ENCODE measurements at places on chromosomes 6 and 20. TPM values are rescaled to one million over a fixed set of nuclear protein-coding genes. Genes with fewer than 3 reads are reported as not detected.

GRCh38 chr20:37877832-37878772 lies 24.8 kb upstream of the VSTM2L start:
- no peak for DNase-seq

DNA sequence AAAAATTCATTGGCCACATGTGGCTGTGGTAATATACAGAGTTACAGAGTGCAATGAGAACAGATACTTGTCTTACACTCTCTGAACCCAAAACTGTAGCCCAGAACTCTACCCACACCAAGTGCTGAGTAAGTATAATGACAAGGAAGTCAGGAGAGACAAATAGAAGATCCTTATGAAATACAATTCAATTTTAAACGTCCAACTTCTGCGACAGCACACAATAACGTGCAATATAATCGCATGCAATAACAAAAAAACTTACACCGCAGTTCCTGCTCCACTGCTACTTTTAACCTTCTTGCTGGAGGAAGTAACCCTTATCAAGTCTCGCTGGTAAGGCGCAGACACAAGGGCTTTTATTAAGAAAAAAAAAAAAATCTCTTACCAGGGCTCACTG lies 881 bp downstream of the SFT2D1 start:
- DNase-seq = no peak

GRCh38 chr6:28695715-28696114 lies 170.0 kb downstream of the GPX5 start:
- no peak for DNase-seq

DNA sequence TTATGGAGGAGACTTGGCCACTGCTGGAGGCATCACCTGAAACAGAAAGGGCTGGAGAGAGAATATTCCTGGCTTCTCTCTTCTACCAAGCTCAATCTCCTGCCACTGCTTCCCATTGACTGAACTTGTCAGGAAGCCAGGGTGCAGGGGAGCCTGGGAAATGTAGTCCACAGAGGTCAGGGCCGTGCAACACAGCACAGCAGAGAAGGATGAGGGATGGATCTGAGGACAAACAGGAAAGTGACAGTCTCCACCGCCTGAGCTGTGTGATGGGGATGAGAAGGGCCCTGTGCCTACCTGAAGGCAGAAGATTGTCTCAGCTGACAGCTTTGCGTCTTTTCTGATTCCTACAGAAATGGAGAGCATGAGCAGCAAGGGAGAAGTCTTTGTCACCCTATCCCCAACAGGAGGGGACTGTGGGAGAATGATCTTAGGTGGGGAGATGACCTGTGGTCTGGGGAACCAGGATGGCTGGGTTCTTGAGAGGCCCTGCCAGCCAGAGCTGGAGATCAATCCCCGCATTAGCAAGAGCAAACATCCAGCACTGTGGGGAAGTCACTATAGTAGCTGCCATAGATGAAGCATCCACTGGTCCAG lies 114.2 kb downstream of the SNX5 start:
- peak; percentile 79 for DNase-seq

DNA sequence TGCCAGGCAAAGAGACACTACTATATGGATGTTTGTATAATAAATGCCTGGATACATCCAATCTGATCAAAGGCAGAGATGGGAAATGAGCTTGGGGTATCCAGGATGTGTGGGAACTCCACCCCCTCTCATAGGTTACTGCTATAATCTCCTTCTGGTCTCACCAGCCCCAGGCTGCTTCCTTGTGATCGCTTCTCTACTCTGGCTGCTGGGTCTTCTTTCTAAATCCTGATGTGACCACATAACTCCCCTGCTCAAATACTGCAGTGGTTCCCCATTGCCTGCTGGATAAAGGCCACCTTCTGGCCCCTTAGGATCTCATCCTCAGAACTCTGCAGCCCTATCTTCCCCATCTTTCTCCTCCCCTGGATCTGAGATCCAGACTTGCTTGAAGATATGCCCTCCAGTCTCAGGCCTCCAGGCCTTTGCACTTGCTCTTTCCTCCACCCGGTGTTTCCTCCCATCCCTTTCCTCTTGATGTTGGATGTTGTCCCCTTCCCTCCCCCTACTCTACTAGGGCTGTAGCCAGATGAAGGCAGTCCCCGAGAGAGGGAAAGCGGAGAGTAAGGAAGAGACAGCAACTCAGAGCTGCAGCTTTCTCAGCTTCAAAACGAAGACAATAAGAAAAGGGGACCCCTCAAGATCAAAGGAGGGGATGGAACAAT lies 828 bp upstream of the XKR7 start:
- DNase-seq = no peak

DNA sequence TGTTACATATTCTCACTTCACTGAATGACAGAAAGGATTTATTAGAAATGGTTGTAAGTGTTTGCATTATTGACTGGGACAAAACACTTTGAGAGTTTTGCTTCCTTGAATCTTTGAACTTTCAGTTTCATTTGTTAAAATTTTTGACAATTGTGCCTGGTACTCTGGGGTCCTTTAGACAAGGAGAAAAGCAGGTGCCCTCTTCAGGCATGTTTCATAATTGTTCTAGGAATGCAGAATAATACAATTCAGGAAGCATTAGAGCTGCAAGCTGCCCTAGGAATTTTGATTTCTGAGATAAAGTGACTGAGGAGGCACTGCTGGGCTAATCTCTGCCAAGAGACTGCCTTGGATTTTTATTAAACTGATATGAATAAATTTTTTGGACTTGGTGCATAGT lies 49.7 kb downstream of the TOP1 start:
- DNase-seq = no peak

DNA sequence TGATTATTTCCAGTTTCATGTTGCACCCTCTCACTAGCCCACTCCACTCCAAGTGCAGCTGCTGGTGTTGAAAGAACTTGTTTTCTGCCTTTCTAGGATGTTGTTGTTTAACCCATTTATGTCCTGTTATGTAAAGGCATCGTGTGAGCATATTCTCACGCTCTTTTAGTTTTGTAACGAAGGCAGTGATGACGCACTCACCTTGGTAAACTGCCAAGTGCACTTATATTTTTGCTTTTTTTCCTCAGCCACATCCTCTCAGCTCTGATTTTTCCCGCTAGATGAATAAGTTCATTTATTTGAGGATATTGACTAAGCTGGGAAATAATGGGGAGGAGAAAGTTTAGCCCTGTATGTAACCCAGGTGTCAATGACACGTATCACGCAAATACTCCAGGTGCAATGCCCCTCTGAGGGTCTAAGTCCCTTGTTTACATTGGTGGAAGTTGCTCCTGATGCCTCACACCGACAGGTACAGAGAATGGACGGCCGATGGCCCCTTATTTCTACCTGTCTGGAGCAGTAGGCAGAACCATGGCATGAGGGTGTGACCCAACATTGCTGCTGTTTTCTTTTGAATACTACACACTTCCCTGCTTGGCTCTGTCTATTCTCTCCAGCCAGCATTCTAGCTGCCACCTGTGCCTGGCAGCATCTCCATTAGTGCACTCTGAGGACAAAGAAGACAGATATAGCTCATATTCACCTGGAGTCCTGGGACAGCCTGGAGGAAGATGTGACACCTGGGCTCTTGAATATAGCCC lies 132.7 kb upstream of the SLC24A3 start:
- peak; percentile 43 for DNase-seq

- DNase-seq = no peak
Measured at GRCh38 chr20:6651561-6651960, 115.9 kb upstream of the BMP2 start.

- DNase-seq = no peak
Measured at GRCh38 chr20:60313614-60314013, 355.4 kb downstream of the CDH26 start.

DNA sequence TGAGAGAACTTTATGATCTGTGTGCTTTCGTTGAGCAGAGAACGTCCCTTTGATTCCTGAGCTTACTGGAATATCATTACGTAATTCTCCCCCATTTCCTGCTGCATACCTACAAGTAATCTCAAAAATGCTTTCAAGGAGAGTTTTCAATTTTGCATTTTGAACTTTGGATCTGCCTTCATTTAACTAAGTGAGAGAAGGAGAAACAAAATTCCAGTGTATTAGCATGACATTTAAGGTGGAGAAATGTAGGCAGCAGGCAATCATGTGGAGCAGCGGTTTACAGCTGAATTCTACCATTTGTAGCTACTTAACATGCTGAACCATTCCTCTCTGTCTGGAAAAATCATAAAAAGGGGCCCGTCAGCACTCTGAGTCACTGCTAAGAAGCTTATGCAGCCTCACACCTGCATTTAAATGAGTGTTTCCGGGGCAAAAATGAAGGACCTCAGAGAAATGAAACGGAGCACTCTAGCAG lies 451.5 kb downstream of the PLCB1 start:
- no peak for DNase-seq

- no peak for DNase-seq
Measured at GRCh38 chr20:61385731-61386130, 133.7 kb downstream of the CDH4 start.

DNA sequence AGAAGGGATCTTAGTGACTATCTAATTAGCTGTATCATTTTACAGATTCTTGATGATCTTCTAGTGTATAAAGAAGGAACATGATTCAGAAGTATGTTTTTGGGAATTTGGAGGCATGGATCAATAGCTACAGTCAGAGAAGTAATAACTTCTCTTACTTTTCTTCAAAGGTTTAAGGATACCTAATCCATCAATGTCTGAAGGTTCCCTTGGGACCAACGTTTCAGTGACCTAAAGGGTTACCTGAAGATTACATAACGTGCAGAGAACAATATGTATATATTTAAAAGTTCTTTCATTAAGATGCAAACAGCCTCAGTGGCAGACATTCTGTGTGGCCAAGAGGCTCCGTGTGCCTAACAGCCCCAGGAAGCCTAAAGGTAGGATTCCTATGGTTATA lies 3.2 kb downstream of the HDAC2 start:
- DNase-seq = no peak

GRCh38 chr6:125797120-125797885 lies 6.5 kb downstream of the NCOA7 start:
- no peak for DNase-seq

GRCh38 chr6:154341336-154341735 lies 15.3 kb downstream of the IPCEF1 start:
- no peak for DNase-seq

DNA sequence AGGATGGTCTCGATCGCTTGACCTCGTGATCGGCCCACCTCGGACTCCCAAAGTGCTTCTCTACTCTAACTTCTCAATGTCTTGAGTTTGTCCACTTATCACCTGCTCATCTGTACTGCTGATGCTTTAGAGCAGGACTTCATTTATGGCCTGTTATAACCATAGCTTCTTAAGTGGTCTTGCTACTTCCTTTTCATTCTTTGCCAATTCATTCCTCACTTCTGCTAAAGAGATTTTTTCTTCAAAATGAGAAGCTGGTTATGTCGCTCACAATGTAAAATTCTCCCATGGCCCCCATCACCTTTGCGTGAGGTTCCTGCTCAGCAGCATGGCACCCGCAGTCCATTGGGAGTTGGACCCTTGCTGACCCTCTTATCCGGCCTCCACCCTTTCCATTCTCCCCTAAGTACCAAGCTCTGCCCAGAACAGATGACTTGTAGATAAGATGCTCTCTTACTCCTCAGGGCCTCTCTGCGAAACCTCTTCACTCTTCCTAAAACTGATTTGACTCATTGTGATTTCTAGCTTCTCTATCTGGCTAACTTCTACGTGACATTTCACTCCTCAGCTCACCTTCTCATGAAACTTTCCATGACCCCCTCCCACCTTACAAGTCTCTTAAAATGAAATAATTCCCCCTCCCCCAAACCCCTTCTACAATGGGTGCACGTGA lies 13.9 kb upstream of the CD164 start:
- no peak for DNase-seq

- DNase-seq = no peak
Measured at GRCh38 chr6:42532038-42532669, 31.7 kb upstream of the UBR2 start.

GRCh38 chr6:68229566-68229965 lies 405.5 kb upstream of the ADGRB3 start:
- DNase-seq = no peak

DNA sequence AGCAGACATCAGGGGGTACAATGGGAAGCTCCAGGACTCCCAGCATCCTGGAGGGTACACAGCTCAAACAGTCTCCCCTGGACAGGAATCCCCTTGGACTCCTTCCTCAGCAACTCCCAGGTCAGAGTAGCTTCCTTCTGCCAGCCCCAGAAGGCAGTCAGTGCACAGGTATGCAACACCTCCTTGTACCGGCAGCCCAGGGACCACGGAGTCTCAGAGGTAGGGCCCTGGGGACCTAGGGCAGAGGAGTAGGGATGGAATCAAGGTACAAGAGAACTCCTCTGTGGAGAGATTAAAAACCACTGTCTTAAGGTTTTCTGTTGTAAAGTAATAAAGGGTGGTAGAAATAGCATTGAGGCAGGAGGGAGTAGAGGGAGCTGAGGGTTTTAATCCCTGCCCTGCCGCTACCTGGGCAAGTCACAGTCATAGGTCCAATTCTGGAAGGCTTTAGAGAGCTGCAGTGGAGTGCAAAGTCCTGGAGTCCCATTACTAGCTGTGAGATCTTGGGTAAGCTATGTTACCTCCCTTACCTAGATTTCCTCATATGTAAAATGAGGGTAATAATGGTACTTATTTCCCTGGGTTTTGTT lies 7.5 kb downstream of the TP53TG5 start:
- no peak for DNase-seq

GRCh38 chr20:48728042-48728825 lies 99.6 kb downstream of the PREX1 start:
- peak; percentile 61 for DNase-seq

DNA sequence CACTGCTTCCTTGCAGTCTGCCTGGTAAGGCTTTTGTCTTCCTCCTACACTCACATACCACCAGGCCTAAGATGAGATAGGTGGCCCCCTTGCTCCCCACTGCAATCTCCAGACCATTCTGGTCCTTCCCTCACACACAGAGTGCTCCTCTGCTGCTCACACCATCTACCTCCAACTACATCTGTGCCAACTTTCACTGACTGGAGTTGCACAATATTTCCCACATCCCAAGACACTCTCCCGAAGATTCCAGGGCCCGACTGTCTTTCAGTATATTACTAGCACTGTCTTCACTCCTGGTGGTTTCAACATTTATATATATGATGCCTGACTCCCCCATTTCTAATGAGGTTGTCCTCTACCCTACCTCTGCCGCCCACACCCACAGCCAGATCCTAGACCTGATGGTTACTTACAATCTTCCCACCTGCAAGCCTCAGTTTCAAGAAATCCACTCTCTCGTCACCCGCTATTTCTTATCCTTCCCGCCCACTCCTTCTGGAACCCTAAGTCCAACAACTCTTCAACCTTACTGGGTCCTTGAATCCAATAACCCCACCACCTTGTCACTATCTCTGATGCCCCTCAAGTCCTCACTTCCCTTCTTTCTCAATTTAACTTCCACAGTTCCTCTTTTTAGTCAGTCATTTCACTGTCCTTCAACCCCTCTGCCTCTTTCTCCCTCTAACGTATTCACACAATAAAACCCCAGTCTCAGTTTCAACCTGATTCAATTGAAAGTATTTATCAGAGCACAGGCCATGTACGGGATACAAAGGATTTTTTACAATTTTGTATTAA lies 21.6 kb downstream of the RALGAPA2 start:
- DNase-seq = no peak

The KAT14 gene
- total RNA-seq = 0.58 TPM

The GMPR gene
- 9.9 TPM for total RNA-seq

The SIRPG gene
- not detected for total RNA-seq

The SCUBE3 gene
- not detected for total RNA-seq

The ATXN1 gene
- 45.5 TPM for total RNA-seq

The CAGE1 gene
- not detected for total RNA-seq

The COL9A1 gene
- total RNA-seq = not detected

The KIF6 gene
- total RNA-seq = not detected

The MUC22 gene
- not detected for total RNA-seq

The GTSF1L gene
- not detected for total RNA-seq

The ADTRP gene
- total RNA-seq = 18.7 TPM

Data from stomach (tissue), 19 donors.